Endothelial cell (in vitro differentiated cells): ENCODE measurements at places on chromosomes 1 and 21.
A peak's percentile ranks its signal among the peaks of the same experiment; 100 is the strongest.

- DNase-seq, result no peak
- no peak overlapping the region for H3K27ac ChIP-seq
- no peaks in the 10 kb centered on the region for H3K27me3 ChIP-seq
- no peak overlapping the region for H3K4me3 ChIP-seq
Measured at GRCh38 chr1:187921426-187921825, 1092.7 kb downstream of the PLA2G4A start.

DNA sequence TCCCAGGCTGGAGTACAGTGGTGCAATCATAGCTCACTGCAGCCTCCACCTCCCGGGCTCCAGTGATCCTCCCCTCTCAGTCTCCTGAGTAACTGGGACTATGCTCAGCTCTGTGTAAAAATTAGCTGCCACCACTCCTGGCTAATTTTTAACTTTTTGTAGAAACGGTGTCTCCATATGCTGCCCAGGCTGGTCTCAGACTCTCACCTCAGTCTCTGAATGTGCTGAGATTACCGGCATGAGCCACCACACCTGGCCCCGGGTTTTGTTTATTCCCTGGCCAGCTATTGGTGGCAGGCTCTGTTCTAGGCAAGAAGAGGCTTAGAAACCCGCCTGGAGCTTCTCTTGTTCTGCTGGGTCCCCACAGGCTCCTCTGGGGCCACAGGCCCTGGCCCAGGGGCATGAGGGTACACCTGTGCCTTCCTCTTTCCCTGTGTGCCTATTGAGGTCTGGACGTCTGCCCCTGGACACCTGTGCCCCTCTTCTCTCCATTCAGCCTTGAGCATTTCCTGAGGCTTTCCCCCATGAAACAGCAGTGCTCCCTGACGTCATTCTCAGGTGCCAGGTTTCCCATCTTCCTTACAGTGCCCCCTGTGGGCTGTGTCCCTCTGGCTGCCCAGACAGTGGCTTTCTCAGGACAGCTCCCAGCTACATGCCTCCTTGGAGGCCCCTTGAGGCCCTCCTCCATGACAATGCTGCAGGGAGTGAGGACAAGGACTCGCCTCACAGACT lies 57.5 kb downstream of the PCP4 start:
- no peaks in the 10 kb centered on the region for H3K4me1 ChIP-seq
- no peak overlapping the region for H3K27ac ChIP-seq
- DNase-seq, result no peak
- H3K27me3 ChIP-seq, result peaks cover 2% of the 10 kb centered on the region
- no peaks in the 10 kb centered on the region for H3K36me3 ChIP-seq

GRCh38 chr21:42570841-42571387 lies 57.3 kb downstream of the SLC37A1 start:
- peaks cover 14% of the 10 kb centered on the region for H3K36me3 ChIP-seq
- peak overlapping the region; percentile 52 for H3K27ac ChIP-seq
- peaks cover 8% of the 10 kb centered on the region for H3K27me3 ChIP-seq
- DNase-seq, result peak; percentile 25
- H3K4me3 ChIP-seq, result no peak overlapping the region
- H3K4me1 ChIP-seq, result peaks cover 15% of the 10 kb centered on the region

DNA sequence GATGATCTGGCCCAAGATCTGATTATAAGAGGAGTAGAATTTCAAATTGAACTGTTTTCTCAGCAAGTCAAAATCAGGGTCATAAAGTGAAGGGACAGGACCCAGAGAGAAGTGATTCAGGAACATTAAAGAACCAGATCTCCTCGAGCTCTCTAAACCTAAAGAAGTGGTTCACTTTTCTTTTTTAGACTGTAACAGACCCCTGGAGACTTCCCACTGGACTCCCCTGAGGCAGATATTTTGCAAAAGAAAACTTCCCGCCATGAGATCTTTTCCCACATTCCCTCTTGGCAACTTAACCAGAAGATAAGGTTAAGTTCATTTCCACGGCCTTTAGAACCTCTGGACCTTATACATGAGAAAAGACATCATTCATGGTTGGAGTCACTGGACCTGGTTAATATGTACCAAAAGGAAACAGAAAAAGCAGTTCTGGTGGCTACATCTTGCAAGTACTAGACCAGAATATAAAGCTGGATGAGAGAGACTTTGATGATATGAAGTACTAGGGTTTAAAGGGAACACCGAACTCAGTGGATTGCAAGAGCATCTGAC lies 1061.4 kb downstream of the MRPL39 start:
- H3K4me1 ChIP-seq, result no peaks in the 10 kb centered on the region
- no peaks in the 10 kb centered on the region for H3K27me3 ChIP-seq
- no peak for DNase-seq
- H3K27ac ChIP-seq, result no peak overlapping the region
- no peak overlapping the region for H3K4me3 ChIP-seq
- no peaks in the 10 kb centered on the region for H3K36me3 ChIP-seq

- H3K36me3 ChIP-seq, result no peaks in the 10 kb centered on the region
- no peaks in the 10 kb centered on the region for H3K4me1 ChIP-seq
- H3K4me3 ChIP-seq, result no peak overlapping the region
- no peaks in the 10 kb centered on the region for H3K27me3 ChIP-seq
Measured at GRCh38 chr1:171172471-171172870, 12.6 kb upstream of the FMO2 start.

- peaks cover 18% of the 10 kb centered on the region for H3K4me1 ChIP-seq
- H3K4me3 ChIP-seq, result no peak overlapping the region
- H3K27me3 ChIP-seq, result peaks cover 2% of the 10 kb centered on the region
- DNase-seq, result no peak
- no peaks in the 10 kb centered on the region for H3K36me3 ChIP-seq
- H3K27ac ChIP-seq, result no peak overlapping the region
Measured at GRCh38 chr1:226489718-226490425, 58.7 kb upstream of the STUM start.
